ENCODE measurements at places on chromosomes 5 and 9. TPM values are rescaled to one million over a fixed set of nuclear protein-coding genes. Genes with fewer than 3 reads are reported as not detected.

DNA sequence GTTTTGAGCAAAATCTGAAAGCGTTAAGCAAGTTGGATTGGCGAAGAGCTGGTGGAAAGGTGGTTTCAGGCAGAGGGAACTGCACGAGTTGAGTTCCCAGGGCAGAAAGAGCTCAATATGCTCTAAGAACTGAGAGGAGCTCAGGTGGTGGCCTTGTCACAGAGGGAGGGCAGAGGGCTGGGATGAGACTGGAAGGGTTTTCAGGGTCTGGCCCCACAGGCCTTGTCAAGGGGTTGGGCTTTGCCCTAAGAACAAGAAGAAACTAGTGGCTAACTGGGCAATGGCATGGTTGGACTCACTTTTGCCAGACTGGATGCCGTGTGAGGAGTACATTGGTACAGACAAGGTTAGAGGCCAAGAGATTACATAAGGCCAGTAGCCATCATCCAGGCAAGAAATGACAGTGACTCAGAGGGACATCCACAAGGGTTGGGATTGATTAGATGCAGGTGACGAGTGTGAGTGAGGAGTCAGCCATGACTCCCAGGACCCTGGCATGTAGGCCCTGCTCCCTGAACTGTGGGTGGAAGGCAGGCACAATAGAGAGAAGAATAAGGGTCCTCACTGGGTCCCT lies 75.1 kb upstream of the SMIM23 start:
- DNase-seq: no peak

DNA sequence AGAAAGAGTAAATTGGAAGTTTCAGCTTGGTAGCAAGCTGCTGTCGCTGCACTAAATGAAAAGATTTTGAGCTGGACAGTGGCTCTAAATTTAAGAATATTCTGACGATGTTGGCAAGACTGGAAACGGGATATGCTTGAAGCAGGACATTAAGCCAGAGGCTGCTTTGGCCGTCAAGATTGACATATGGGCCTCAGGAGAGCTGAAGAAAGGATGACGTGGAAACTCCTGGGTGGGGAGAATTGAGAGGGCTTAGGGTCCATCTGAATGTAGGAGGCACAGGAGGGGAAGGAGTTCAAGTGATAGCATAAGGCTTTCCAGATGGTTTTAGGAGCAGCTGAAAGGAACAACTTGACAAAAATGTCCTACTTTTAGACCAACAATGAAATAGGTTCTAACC lies 108.9 kb downstream of the PAPPA start:
- DNase-seq: no peak

The CKMT2 gene
- 11.1 TPM for polyA plus RNA-seq

The SERF1A gene
- 14.5 TPM for polyA plus RNA-seq

DNA sequence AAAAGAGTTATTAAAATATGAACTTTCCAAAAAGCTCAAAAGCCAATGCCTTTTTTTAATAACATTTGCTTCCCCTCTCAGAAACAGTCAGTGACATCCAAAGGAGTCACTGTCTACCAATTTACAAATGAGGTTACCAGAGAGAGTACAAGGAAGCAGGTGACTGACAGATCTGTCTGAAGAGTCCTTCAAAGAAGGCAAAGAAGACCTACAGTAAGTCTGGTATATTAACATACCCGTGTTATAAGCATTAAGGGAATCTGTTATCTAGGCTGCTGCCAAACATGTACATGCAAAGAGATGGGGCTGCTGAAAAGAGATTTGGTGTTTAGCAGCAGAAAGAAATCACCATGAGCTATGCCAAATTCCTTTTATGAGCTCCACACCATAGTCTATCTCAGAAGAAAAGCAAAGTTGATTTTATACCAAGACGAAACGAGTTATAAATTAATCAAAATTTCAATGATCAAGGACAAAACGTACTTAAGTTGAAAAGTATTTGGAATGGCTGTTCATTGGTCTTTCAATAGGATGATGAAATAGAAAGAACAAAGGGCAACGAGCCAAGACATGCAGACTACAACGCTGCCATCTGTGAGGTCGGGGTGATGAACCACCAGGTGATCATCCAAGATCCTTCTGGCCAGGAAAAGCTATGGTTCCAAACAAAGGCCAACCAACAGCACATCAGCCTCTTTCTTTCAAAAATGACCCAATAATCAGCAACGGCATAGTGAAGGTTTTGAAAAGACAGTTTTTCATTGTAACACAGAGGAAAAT lies 8.1 kb downstream of the PRELID2 start:
- no peak for DNase-seq

DNA sequence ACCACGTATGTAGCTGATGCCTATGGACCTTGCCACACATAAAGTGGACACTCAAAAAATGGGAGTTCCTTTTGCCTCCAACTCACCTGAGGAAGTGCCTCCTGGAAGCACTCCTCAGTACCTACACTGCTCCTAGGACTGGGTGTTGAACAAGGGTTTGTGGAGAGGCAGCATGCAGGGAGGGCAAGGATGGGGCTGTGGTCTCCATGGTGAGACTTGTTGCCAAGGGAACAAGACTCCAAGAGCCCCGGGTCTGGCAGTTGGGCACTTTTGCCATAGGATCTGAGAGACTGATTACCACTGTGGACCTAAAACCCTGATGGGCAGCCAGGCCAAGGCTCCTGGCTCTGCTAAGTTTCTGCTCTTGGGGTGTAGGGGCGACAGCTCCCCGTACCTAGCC lies 6.9 kb upstream of the NR5A1 start:
- DNase-seq: no peak

GRCh38 chr9:114552706-114553105 lies 34.9 kb upstream of the ATP6V1G1 start:
- no peak for DNase-seq

The ARHGEF37 gene
- polyA plus RNA-seq: 5.3 TPM

The UAP1L1 gene
- 7.1 TPM for polyA plus RNA-seq

DNA sequence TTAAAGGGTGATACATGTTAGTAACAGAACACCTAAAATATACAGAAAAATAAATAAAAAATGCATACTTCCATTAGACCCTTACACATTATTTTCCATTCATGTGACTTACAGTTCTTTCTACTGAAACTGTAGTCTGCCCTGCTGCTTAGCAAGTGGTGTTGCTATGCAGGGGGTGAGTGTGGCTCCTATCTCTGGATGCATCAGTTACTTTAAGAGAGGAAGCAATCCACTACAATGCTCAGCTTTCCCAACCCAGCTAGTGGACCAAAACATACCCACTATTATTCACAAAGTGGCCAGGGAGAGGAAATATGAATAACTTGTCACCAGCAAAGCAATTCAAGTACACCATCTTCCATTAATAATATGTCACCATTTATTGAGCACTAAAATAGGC lies 121.8 kb downstream of the DOCK2 start:
- DNase-seq: no peak

The IRGM gene
- polyA plus RNA-seq: 0.66 TPM

GRCh38 chr5:96342581-96342980 lies 90.5 kb downstream of the PCSK1 start:
- DNase-seq: no peak

The PSAT1 gene
- 63.1 TPM for polyA plus RNA-seq

- DNase-seq: no peak
Observed at GRCh38 chr5:121171834-121172233, 679.8 kb upstream of the FTMT start.

The PPP2R2B gene
- 14.1 TPM for polyA plus RNA-seq
